ENCODE measurements at places on chromosomes 5 and 9. TPM values are rescaled to one million over a fixed set of nuclear protein-coding genes. Genes with fewer than 3 reads are reported as not detected.

GRCh38 chr9:1918622-1919021 lies 96.5 kb upstream of the SMARCA2 start:
- DNase-seq, result no peak

- DNase-seq, result no peak
Observed at GRCh38 chr5:40291338-40291737, 388.4 kb upstream of the PTGER4 start.

DNA sequence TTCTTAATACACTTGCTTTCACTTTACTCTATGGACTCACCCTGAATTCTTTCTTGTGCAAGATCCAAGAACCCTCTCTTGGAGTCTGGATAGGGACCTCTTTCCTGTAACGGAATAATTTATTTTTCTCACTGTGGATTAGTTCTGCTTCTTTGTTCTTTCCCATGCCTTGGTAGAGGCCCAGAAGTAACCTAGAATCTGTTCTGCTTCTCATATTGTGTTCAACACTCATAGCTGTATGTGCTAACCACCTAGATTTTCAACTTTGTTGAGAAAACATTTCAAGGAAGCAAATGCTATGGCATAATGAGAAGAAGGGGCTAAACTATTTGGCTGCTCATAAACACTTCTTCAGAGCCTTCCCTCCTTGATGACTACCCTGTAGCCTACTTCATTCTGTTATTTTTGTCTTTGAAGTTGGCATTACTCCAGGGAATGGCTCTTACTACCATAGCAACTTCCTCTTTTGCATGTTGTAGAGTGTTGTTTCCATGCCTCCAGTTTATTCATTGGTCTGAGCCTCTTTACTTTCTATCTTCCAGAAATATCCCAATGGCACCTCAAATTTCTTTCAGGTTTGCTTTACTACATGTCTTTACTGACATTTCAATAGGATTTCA lies 74.3 kb downstream of the KIAA0825 start:
- DNase-seq, result peak; percentile 13

GRCh38 chr9:10863476-10863875 lies 250.7 kb upstream of the PTPRD start:
- DNase-seq, result no peak

- no peak for DNase-seq
Observed at GRCh38 chr9:2872250-2872930, 28.5 kb upstream of the PUM3 start.

DNA sequence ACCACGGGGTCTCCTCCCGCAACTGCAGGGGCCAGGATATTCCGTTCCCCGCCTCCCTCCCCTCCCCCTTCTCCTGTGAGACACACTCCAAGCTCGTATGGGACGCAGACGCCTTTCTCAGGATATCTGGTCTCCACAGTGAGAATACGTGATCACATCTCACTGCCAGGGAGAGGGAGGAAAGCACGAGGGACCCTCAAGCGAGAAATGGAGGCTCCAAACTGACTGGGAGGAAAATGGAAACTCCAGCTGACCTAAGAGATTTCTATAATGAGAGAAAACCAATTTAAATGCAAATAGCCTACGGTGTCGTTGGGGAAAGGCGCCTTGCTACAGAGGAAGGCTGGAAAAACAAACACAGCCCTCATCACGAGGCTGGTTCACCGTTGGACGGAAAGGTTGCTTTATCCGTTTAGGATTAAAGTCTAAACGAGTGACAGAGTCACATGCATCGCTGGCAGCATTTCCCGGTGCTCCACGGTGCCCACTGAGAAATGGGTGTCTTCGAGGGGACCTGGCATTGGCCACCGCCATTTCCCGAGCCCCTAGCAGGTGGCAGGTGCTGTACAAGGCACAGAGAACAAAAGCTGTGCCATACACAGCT lies 116.9 kb upstream of the CPEB4 start:
- no peak for DNase-seq

- no peak for DNase-seq
Observed at GRCh38 chr5:155480731-155481131, 467.2 kb downstream of the KIF4B start.

DNA sequence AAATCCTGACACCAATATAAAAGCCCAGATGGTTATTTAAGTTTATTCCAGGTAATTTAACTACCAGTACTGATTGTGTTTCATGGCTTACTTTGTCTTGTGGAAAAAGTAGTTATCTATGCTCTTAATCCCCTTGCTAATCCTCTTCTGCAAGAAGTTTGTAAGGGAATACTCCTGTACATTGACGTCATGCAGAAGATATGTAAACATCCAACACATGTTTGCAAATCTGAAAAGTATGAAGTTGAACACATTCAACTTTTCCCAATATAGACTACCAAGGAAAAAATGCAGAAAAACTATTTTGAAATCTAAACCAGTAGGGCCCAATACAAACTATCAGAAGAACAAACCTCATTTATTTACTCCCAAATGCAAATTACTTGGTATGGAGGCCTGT lies 56.3 kb upstream of the ELL2 start:
- DNase-seq, result no peak

DNA sequence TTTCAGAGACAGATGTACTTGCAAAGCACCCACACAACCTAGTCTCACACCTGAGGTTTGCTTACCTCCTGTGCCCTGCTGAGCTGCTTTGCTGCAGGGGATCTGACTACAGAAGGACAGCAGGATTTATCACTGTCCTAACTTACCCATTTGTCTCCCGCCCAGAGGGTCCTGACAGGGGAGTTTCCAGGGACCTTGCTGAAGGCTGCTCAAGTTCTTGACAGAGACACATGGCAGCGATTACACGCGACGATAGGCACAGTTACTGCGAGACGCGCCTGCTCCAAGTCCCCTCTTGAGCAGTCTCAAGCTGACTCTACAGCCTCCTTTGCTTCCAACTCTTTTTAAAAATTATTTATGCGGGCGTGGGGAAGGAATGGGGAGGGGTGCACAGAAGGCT lies 24.6 kb upstream of the GALNT10 start:
- no peak for DNase-seq

DNA sequence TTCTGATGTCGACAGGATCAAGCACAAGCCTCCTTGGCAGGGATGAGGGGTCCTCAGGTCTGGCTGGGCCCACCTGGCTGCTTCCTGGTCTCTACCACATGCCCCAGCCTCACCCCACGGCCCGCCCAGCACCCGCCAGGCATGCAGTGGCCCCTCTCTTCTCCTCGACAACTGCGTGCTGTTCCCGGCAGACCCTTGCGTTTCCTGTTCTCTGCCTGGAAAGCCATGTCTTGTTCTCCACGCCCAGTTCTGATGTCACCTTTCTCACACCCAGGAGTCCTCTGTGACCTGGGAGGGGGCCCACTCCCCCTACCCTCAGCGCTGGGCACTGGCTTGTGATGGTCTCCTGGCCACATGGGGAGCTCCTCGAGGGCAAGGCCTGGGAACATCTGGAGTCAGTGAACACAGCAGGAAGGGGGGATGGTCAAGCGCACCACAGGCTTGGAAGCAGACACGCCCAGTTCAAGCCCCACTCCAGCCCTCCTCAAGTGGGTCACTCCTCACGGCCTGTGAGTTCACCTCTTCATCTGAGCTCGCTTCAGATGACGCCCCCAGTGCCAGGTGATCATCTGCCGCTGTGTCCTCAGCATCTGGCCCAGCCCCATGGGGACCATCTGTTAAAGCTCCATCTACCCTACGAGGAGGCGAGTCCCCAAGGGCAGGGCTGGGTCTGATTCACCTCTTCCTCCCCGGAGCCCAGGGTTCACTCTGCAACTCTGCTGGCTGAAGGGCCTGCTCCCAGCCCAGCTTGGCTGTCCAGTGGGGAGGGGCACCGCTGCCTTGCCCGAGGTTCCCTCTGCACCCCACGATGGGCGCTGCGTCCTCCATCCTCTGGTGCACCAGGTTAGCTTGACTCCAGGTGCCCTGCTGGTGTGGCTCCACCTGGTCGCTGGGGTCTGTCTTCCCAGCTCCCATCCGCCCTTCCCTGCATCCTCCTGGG lies 133.2 kb upstream of the PHYKPL start:
- DNase-seq, result no peak

- DNase-seq, result no peak
Observed at GRCh38 chr5:17743580-17744435, 109.5 kb downstream of the TAF11L14 start.

GRCh38 chr5:120516805-120517204 lies 52.7 kb downstream of the PRR16 start:
- DNase-seq, result no peak

DNA sequence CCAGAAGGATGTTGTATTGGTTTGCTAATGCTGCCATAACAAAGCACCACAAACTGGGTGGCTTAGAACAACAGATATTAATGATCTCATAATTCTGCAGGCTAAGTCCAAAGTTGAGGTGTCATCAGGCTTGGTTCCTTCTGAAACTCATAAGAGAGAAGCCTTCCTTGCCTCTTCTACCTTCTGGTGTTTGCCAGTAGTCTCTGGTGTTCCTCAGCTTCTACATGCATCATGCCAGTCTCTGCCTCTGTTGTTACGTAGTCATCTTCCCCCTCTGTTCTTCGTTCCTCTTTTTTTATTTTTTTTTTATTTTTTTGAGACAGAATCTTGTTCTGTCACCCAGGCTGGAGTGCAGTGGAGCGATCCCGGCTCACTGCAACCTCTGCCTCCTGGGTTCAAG lies 61.8 kb downstream of the LRRC70 start:
- no peak for DNase-seq

- DNase-seq, result no peak
Observed at GRCh38 chr9:99071313-99072039, 33.4 kb upstream of the TGFBR1 start.

The BARHL1 gene
- polyA plus RNA-seq, result not detected

The ADAMTS19 gene
- 1.7 TPM for polyA plus RNA-seq

The TXNDC8 gene
- polyA plus RNA-seq, result not detected

The PCDHGB1 gene
- polyA plus RNA-seq, result 1.7 TPM

The ARHGEF37 gene
- 4.7 TPM for polyA plus RNA-seq

The SLC34A3 gene
- polyA plus RNA-seq, result 2.8 TPM
